Right ventricle myocardium superior (tissue), 1 donor: ENCODE measurements at places on chromosomes 16 and 17. TPM values are rescaled to one million over a fixed set of nuclear protein-coding genes. Genes with fewer than 3 reads are reported as not detected.

NEUROD2 gene
- total RNA-seq, result not detected

DRC3 gene
- 1.4 TPM for total RNA-seq

TNK1 gene
- total RNA-seq, result 2.1 TPM

JUP gene
- 195 TPM for total RNA-seq

C1QTNF8 gene
- 0.13 TPM for total RNA-seq

CDH1 gene
- total RNA-seq, result not detected

PFN1 gene
- total RNA-seq, result 179 TPM

GRAPL gene
- 1.5 TPM for total RNA-seq

SERPINF2 gene
- 0.32 TPM for total RNA-seq

TP53TG3 gene
- total RNA-seq, result 0.67 TPM

TMC8 gene
- total RNA-seq, result 1.6 TPM

FBXL16 gene
- total RNA-seq, result not detected

IGSF6 gene
- 2.5 TPM for total RNA-seq

CRLF3 gene
- 6.4 TPM for total RNA-seq

CALB2 gene
- 0.30 TPM for total RNA-seq

MYL11 gene
- not detected for total RNA-seq

TPSAB1 gene
- 7.1 TPM for total RNA-seq

BTBD17 gene
- total RNA-seq, result not detected

ABR gene
- 128 TPM for total RNA-seq

PSKH1 gene
- total RNA-seq, result 16.6 TPM

IL17C gene
- not detected for total RNA-seq

PRSS22 gene
- not detected for total RNA-seq

ACSM2A gene
- not detected for total RNA-seq

ETV4 gene
- 0.24 TPM for total RNA-seq

GJD3 gene
- 1.3 TPM for total RNA-seq

CD7 gene
- total RNA-seq, result 0.75 TPM

KRTAP4-1 gene
- total RNA-seq, result not detected

AHSP gene
- not detected for total RNA-seq

PRAC1 gene
- total RNA-seq, result not detected

EXOC3L1 gene
- total RNA-seq, result 2.3 TPM

CD300H gene
- not detected for total RNA-seq

TNFRSF17 gene
- total RNA-seq, result not detected

PRSS27 gene
- 0.30 TPM for total RNA-seq

KRT39 gene
- total RNA-seq, result not detected

GPR179 gene
- 0.16 TPM for total RNA-seq

WIPI1 gene
- total RNA-seq, result 63.7 TPM

PAQR4 gene
- total RNA-seq, result 7.7 TPM

KRTAP3-1 gene
- not detected for total RNA-seq

CPSF4L gene
- not detected for total RNA-seq

NRN1L gene
- not detected for total RNA-seq
